ENCODE measurements at places on chromosomes 7 and 10.

GRCh38 chr10:114094795-114095194 lies 51.1 kb downstream of the ADRB1 start:
- no peak for DNase-seq

DNA sequence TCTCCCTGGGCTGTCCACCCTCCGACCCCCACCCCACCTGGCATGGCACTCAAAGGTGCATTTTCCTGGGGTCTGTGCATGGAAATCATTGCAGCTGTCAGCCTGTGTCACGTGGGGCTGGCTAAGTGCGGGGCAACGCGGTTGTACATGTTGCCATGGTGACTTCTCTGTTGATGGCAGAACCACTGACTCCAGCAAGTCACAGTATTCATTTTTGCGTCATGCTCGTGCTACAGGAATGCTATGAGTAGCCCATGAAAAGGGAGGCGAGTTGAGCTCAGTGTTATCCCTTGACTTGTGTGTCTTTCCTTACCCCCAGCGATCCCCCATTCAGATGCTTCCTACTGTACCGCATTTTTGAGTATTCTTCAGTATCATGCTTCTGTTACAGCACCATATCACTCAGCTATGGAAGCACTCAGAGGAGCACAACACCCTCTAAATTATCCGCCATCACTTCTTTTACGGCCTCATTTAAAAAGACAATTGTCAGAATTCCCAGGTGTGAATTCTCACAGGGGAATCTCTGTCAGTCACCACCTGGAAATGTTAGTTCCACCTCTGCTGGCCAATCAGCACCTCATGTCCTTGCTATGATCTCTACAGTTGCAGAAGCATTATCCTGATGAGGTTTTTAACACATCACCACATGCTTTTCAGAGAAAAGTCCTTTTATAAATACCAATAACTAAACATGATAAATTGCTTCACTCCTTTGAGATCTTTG lies 194.4 kb upstream of the C7orf33 start:
- DNase-seq: no peak

- no peak for DNase-seq
Observed at GRCh38 chr10:1272079-1272776, 216.0 kb downstream of the WDR37 start.

DNA sequence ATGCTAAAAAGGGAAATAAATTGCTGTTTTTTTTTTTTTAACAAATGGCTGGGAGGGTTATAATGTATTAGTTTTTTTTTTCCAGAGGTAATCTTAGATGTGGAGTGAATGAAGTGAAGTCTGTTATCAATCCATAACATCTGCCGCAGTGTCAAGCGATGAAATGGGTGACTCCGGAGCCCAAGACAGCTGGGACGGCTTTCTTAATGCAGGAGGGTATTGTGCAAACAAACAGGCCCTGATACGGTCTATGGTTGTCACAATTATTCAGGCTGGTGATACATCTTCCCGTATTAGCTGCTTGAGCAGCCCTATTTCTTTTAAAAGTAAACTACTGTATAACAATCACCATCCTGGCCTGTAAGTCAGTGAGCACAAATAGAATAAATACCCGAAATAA lies 1231.2 kb downstream of the GATA3 start:
- no peak for DNase-seq
